Activated naive CD4-positive, alpha-beta T cell (primary cell): ENCODE measurements at places on chromosomes 6 and 20.

GRCh38 chr20:43416591-43417228 lies 41.0 kb upstream of the SRSF6 start:
- no peak for DNase-seq

DNA sequence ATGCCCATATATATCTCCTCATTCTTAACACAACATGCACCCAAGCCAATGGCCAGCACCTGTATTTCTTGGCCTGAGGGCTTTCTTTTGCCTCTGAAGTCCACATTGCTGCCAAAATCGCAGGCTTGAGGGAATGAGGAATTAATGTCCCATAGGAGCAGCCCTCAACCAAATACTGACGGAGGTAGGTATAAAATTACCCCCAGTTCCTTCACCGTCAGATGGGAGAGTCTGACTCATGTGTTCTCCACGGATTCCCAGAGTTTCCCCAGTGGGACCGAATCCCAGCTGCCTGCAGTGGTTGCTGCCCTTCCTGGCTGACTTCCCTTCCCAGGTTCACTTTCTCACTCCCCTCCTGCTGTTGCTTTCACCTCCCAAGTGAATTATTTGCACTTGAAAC lies 602.2 kb upstream of the NOX3 start:
- DNase-seq: no peak

DNA sequence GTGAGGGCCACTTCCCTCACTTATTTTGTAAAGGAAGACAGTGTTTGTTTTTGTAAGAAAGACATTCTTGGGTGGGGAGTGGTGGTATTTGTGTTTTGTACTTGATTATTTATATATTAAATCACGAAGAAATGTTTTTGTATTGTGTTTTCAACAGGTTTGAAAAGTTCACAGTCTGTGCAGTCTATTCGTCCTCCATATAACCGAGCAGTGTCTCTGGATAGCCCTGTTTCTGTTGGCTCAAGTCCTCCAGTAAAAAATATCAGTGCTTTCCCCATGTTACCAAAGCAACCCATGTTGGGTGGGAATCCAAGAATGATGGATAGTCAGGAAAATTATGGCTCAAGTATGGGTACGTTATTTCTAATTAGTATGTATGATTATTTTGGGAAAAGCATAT lies 137.2 kb downstream of the NCOA3 start:
- no peak for DNase-seq

DNA sequence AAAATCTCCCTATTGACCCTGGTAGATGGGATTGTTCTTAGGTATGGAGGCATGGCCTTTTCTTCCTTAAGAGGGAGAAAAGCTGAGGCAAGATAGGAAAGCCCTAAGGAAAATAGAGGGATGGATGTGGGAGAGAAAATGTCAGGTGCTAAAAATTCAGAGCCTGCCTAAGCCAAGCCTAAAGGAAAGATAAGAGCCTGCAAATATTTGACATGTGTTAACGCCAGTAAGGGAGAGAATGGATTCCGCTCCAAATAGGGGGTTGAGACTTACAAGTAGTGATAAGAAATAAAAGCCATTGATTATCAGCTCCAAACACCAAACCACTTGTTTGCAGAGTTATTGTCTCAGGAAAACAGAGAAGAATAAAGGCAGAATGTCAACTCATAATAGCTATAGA lies 533.6 kb downstream of the PTPRT start:
- DNase-seq: no peak

DNA sequence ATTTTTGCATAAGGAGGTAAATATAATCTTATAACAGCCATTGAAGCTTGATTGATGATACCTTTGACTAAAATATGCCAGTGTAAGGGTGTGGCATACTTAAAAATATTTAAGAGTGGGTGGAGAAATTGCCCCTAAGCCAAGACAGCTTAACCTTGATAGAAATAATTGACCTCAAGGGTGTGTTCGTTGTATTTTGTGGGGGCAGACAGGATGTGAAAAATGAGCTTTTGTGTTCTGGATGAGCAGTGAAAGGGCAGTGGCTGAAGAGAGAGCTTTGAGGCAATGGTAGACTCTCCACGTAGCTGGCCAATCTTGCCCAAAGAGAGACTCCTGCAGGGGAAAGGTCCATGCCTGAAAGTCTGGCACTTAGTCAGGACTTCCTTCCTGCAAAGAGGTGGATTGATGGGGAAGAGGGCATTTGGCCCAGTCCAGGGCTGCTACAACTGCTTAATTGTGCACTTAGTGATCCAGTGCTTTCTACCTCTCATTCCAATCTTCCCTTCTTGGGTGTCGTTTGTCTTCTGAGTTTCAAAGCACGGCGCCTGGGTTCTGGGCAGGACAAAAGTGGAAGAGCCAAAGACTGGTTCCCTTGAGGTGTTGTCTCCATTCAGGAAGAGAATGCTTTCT lies 15.6 kb upstream of the CD109 start:
- no peak for DNase-seq

DNA sequence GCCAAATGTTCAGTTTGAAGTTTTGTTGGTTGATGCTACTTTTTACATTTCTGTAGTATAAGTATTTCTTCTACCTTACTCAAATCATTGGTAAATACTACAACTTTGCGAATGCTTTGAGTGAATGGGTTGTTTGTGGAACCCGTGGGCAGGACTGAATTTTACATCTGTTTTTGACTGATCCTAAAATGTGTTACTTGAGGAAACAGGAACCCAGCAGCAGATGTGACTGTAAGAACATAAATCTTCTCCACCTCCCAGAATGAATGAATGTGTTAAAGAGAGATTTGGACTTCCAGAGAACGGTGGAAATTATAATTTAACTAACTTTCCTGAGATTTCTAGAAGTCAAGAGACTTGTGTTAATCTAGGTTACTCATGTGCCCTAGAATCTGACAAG lies 728.5 kb upstream of the MARCKS start:
- no peak for DNase-seq

DNA sequence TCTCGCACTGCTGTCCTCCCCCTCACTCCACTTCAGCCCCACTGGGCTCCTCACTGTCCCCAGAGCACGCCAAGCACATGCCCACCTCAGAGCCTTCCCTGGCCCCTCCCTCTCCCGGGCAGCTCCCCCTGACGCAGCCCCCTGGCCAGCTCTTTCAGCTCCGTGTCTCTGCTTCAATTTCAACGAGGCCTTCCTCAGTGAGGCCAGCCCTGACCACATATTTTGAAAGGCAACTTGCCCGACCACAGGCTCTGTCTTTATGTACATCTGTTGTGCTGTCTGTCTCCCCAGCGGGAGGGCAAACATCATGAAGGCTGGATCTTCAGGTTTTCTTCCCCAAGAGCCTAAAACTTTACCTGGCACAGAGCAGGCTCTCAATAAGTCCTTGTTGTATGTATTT lies 44.6 kb downstream of the JPH2 start:
- DNase-seq: no peak

DNA sequence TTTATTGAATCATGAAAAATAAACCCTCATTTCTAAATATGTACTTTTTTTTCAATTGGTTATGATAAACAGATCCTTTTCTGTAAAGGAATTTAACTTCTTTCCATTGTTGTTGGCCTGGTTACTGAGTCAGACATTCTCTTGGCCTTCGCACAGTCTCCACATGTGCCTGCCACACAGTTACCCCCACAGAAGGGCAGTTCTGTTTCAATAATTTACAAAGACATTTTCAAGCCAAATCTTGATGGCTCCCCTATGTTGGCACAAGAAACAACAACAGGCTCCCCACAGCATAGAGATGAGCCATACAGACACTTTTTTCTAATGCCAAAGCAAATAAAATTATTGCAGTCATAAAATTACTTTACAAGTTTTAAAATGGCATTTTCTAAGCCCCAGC lies 55.6 kb upstream of the BEND6 start:
- no peak for DNase-seq

DNA sequence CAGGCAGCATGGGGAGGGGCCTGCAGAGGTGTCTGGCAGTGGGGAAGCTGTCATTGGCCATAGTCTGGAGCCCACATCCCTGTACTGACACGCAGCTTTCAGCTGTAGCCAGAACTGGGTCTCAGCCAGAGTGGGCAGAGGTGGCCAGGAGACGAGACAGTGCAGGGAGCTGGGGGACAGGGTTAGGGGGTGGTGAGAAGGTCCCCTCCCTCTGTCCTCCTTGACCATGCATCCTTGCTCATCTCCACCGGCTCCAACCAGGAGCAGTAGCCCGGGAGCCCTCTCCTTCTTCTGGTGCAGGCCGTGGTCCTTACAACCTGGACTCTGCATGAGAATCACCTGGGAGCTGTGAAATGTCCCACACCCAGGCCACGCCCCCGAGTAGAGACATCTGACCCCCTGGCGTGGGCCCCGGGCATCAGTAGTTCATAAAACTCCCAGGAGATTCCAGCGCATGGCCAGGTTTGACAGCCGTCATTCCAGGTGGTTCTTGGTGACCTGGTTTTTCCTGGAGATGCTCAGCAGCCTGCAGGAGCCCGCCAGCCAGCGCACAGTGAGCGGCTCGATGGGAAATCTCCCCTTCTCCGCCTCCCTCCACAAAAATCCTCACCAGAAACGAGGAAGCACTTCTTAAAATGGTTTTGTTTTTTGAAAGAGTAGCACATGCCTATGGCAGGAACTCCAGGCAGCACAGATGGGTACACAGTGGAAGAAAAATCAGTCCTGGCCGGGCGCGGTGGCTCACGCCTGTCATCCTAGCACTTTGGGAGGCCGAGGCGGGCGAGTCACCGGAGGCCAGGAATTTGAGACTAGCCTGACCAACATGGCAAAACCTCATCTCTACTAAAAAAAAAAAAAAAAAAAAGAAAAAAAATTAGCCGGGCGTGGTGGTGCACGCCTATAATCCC lies 56.2 kb downstream of the ADNP start:
- no peak for DNase-seq

DNA sequence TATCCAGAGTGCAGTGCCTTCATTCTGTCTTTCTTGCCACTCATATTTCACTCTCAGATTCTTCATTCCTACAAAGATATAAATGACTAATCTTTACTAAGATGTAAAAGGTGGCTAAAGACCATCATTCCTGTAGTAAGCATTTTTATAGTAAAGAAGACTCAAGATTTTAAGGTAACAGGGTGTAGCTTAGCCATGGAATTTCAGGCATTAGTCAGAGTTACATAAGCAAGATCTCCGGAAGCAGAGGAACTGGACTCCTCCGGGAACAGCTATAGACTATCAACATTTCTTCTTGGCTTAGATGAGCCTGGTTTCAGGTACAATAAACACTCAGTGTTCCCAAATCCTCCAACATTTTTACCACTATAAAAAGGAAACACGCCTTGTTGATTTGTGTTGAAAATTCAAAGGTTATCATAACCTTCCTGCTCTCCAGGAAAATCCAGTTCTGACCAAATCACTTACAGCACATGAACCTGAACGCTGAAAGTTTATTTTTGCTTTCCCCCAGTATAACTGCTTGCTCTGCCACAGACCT lies 23.7 kb downstream of the SERPINB1 start:
- no peak for DNase-seq

DNA sequence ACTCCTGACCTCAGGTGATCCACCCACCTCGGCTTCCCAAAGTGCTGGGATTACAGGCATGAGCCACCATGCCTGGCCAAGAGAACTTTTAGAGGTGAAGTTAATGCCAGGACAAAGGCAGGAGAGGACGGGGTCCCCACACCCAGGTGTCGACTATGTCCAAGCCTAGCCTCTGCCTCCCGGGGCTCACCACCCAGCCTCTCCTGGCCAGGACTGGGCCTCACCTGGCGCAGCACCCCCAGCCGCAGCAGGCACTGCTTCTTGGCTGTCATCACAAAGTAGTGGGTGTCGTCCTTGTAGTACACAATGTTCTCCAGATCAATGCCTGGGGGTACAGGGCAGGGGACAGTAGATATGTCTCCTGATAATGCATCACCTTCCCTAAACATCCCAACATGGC lies 4.2 kb downstream of the MICAL1 start:
- no peak for DNase-seq

DNA sequence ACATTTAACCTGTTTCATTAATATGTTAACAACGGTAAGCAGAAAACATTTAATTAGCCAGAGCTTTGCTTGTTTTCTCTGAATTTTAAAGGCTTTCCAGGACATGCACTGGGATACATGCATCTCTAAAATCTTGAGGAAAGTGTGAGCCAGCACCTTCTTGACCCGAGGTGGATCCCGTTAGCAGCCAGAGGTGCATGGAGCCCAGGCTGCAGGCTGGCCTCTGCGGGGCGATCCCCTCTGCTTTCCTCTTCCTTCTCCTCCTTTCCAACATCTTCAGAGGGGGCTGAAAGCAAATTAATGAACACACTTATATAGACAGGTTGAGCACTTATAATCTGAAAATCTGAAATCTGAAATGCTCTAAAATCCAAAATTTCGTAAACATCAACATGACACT lies 128.7 kb upstream of the CST7 start:
- no peak for DNase-seq

- DNase-seq: no peak
Observed at GRCh38 chr20:37276494-37277252, 12.8 kb upstream of the MANBAL start.

GRCh38 chr6:148760568-148761526 lies 14.0 kb downstream of the UST start:
- DNase-seq: no peak

DNA sequence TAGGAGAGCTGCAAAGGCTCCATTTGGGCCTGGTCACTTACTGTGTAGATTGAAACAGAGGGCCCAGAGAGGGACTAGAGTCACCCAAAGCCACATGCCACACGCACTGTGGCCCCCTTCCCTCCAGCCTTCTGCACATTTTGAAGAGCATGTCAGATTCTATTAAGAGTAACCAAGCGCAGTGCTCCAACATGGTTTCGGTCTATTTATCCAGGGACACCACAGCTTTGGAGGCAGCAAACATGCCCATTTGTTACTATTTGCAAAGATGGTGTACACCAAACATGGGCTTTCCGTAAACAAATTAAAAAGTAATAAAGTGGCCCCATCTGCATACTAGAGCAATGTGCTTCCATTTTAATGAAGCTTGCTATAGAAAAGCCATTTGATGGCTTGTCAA lies 43.7 kb upstream of the CCDC167 start:
- no peak for DNase-seq
